ENCODE measurements at places on chromosomes 5 and 9.

DNA sequence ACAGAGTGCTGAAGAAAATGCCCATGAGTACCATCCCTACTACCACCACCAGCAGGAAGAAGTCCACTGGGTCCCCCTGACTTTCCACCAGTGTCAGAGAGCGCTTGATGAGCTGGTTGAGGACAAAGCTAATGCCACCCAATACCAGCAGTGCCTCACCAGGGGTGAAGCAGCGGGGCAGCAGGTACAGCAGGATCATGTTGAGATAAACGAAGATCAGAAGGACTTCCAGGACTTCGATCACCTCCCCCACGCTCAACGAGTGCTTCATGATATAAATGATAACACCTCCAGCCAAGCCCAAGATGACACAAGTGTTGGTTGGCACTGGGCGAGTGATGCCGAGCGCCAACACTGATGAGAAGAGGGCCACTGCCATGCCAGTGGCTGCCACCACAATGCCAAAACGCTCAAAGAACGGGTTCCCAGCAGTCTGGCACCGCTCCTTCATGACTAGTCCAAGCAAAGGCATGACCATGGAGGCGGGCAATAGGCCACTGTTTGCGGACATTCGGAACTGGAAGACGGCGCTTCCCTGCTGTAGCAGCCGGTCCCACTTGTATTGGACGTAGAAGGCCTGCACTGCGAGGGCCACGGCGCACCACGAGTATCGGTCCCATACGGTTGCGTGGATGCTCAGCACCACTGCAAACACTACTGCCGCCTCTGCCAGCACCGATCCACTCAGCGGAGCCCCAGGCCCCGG is 679 bp downstream of the DOLK start:
- no peak for DNase-seq

- DNase-seq, result no peak
Measured at GRCh38 chr5:9380109-9380508, 165.8 kb downstream of the SEMA5A start.

GRCh38 chr5:72938206-72938605 is 17.6 kb upstream of the FCHO2 start:
- DNase-seq, result no peak

DNA sequence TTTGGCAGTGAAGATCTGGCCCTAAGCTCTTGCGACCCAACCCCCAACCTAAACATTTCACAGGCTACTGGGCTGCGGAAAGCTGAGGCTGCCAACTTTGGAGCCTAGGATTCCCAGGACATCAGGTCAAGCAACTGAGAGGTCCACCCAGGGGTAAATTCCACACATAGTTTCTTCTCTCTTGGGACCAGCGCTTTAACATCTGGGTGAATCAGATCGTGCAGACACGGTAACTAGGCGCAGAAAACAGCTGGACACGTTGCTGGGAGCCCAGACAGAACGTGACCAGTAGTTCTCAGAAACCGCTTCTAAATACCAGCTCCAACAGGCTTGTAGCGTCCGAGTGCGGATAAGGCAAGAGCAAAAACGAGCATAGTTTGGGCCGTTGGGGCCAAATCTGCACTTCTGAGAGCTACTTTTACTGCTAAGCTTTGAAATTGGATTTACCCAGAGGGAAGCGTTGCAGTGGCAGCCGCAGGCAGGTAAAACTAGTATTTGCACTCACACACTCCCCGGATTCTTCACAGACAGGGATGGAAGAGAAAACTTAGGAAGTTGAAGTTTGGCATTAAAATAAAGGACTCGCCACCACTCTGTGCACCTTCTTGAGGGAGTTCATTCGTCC is 11.8 kb downstream of the ITGA1 start:
- DNase-seq, result peak; percentile 75

- DNase-seq, result no peak
Measured at GRCh38 chr9:107239474-107239873, 43.6 kb upstream of the RAD23B start.

- DNase-seq, result no peak
Measured at GRCh38 chr9:13070612-13071595, 208.6 kb downstream of the MPDZ start.

- DNase-seq, result peak; percentile 78
Measured at GRCh38 chr5:37665889-37666288, 174.0 kb downstream of the GDNF start.

DNA sequence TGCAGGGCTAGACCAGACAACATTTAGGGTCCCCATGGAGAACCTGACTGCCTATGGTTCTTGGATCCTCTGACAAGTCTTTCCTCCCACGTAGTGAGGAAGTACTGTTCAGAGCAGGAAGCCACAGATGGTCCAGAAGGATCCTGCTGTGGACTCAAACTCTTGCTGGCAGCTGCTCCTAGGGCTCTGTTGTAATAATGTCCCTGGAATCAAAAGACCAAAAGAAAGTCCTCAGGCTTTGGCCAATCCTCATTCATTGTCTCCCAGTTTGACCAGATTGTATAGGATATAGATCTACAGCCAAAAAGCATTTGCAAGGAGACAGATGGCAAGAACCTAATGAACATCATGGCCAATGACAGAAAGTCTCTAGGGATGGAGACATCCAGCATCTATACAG is 53.9 kb downstream of the SEMA6A start:
- DNase-seq, result no peak

GRCh38 chr9:109349421-109349846 is 28.6 kb upstream of the EPB41L4B start:
- DNase-seq, result no peak

- DNase-seq, result no peak
Measured at GRCh38 chr9:128149951-128150593, 819 bp downstream of the LCN2 start.

GRCh38 chr5:79512471-79513307 is 1.2 kb downstream of the HOMER1 start:
- no peak for DNase-seq

GRCh38 chr5:153670101-153670500 is 179.6 kb downstream of the GRIA1 start:
- no peak for DNase-seq

GRCh38 chr9:81517954-81518353 is 171.4 kb downstream of the TLE1 start:
- no peak for DNase-seq

- peak; percentile 87 for DNase-seq
Measured at GRCh38 chr9:6007058-6007769, 8.2 kb downstream of the RANBP6 start.

DNA sequence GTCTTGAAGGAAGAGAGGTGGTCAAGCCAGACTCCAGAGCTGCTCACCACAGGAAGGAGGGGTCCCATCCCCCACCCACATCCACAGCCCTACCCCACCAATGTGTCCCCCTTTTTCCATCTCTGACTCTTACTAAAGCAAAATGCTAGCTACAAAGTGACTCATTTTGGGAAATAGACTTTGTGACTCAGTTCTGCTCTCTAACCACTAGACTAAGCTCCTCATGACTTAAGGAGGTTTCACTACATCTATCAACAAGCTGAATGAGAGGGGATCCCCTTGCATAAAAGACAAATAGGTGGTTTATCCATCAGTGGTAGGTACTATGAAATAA is 35.1 kb upstream of the ADRB2 start:
- no peak for DNase-seq

- DNase-seq, result no peak
Measured at GRCh38 chr5:142387024-142387682, 62.3 kb upstream of the SPRY4 start.

GRCh38 chr5:66363097-66363496 is 219.0 kb downstream of the SREK1 start:
- DNase-seq, result no peak

DNA sequence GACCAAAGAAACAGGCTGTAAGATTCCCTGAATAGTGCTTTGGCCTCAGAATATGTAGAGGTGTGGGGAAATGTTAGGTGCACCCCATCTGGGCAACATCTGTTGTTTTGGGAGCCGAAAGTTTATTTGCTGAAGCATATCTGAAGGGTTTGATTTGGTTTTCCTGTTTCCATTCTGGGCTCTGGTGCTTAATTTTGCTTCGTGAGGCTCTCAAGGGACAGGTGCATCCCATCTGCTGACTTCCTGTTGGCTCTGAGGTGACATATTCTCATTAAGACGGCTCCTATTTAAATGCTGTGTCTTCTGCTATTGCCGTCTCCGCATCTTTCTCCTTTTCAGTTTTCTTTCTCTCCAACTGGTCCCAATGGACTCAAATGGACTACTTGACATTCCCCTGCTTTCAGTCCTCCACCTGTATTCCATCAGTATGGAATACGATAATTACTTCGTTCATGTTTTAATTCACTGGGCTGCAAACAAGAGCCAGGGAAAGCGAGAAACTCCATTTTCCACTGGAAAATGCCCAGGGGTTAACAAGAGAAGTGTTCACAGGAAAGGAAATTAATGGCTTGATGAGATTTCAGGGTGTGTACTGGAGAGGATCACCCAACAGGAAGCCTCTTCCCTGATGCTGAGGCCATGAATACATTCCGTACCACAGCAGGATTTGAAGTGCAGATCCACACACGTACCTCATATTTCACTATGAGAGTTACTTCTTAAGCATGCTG is 104.0 kb downstream of the MTX3 start:
- no peak for DNase-seq

DNA sequence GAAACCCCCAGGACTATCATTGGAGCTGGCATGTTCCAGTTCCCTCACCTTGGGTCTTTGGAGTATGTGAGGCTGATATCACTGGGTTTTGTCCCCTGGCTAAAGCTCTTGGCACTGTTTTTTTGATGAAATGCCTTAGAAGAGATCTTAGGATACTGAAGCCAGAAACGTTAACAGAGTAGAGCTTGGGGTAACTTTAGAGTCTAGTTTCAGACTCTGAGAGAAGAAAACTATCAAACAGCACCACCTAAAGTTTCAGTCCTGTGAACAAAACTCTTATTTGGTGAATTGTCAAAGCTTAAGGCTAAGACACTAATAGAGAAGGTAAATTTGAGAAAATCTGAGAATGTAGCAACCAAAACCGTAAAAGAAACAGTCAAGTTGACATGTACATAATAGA is 111.7 kb upstream of the PUM3 start:
- DNase-seq, result no peak
